Dermis microvascular lymphatic vessel endothelial cell (primary cell): ENCODE measurements at places on chromosomes 6 and 20. TPM values are rescaled to one million over a fixed set of nuclear protein-coding genes. Genes with fewer than 3 reads are reported as not detected.
A peak's percentile ranks its signal among the peaks of the same experiment; 100 is the strongest.

GRCh38 chr6:44022671-44023352 lies 104.4 kb downstream of the MRPL14 start:
- no peak for DNase-seq

GRCh38 chr6:4489538-4489937 lies 286.7 kb upstream of the CDYL start:
- DNase-seq, result no peak

DNA sequence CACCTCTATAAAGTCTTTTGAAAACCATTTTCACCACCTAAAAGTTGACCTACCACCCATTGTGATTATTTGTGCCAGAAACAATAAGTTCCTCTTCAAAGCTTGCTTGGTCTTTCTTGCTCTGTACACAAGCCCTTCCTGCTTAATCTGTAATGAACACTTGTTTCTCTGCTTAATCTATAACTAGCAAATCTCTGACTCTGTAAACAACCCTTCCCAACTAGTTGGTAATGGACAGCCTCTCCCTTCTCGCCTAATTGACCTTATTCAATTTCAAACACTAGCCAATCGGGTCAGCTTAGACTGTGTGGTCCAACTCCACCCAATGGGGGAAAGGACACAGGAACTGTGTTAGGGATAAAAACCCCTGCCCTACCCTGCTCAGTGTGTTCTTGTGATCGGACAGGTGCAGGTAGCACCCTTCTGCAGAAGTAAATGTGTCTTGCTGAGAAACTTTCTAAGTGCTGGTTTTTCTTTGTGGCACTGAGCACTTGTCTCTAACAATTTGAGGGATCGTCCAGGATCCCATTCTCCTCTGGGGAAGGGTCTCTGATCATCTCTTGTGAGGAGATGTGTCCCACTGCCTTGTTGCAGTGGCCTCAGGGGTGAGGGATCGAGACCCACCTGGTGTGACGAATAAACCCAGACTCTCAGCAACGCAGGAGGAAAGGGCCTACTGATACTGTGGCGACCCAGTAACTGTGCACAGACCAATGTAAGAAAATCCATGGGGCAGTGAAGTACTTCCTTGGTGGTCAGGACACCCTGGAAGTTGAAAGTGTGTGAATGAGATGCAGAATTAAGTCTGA lies 23.5 kb downstream of the CHD6 start:
- no peak for DNase-seq

DNA sequence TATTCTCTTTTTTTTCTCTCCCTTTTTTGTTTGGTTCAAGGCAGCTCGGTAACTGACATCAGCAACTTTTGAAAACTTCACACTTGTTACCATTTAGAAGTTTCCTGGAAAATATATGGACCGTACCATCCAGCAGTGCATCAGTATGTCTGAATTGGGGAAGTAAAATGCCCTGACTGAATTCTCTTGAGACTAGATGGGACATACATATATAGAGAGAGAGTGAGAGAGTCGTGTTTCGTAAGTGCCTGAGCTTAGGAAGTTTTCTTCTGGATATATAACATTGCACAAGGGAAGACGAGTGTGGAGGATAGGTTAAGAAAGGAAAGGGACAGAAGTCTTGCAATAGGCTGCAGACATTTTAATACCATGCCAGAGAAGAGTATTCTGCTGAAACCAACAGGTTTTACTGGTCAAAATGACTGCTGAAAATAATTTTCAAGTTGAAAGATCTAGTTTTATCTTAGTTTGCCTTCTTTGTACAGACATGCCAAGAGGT lies 10.6 kb downstream of the HEY2 start:
- no peak for DNase-seq

GRCh38 chr6:70396796-70397729 lies 16.2 kb upstream of the FAM135A start:
- DNase-seq, result no peak

- DNase-seq, result peak; percentile 12
Measured at GRCh38 chr6:169950558-169950957, 199.1 kb downstream of the ERMARD start.

- no peak for DNase-seq
Measured at GRCh38 chr6:136037876-136038460, 186.5 kb downstream of the PDE7B start.

GRCh38 chr6:107668743-107669474 lies 155.2 kb downstream of the SCML4 start:
- no peak for DNase-seq

- no peak for DNase-seq
Measured at GRCh38 chr6:135710042-135710441, 141.5 kb upstream of the PDE7B start.

GRCh38 chr20:25000268-25000801 lies 7.8 kb upstream of the APMAP start:
- peak; percentile 74 for DNase-seq

GRCh38 chr6:45690846-45691245 lies 313.1 kb upstream of the SUPT3H start:
- no peak for DNase-seq

DNA sequence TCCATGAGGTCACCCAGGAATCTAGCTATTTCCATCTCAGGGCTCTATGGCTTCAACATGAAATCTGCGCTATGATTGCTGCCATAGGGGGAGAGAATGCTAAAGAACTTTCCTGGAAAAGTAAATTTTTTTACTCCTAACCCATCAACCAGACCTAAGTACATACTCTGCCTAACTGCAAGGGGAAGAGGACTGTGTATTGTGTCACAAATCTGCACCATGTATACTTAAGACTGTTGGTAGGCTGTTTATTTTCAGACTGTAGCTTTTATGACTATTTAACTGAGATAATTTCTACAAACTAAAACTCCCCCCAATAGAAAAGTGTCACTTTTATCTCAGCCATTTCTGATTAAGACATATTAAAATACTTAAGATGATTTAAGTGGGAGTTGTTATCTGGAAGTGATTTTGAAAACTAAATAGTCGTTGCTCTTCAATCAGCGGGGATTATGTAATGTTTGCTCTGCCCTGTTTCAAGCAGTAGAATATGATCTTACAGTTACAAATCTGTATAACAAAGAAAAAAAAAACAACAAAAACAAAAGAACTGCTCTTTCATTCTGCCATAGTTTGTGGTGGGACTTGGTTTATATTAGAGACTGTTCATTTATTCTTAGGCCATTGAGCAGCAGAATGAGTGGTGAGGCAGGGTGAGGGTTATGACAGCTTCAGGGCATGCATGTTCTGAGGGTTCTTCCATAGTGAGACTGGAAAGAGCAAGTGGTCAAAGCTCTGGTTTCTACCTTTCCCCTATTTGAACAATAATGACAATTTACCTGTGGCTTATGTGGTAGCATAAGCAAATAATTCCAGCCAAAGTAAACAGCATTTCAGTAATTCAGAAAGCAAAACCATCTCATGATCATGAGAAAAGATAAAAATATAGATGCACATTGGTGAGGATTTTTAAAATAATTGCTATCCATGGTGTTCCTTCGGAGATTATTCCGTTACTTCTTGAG lies 126.3 kb upstream of the CEP162 start:
- DNase-seq, result no peak

- no peak for DNase-seq
Measured at GRCh38 chr6:75850026-75850833, 101.2 kb downstream of the MYO6 start.

DNA sequence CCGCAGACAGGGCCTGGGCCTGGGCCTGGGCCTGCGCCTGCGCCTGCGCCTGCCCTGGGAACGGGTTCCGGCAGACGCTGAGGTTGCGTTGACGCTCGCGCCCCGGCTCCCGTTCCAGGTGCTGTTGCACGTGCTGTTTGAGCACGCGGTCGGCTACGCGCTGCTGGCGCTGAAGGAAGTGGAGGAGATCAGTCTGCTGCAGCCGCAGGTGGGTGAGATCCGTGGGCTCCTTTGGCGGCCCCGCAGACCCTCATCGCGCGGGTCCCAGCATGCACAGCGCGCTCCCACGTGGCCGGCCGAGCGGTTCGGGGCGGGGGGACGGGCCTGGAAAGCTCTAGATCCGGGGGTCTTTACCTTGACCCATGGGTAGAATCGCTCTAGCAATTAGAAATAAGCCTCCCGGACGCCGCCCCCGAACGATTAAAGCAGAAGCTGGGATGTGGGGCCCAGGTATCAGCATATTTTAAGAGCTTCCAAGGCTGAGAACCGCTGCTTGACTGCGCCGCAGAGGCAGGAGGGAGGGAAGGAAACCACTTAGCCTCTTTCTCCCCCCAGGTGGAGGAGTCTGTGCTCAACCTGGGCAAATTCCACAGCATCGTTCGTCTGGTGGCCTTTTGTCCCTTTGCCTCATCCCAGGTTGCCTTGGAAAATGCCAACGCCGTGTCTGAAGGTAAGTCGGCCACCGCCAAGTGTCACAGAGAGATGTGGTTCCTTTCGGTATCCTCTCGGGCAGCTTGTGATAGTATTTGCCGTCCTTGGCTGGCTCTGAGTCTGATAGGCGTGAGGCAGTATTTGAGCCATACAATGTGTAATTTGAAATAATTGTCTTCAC lies 508 bp downstream of the NOP56 start:
- peak; percentile 23 for DNase-seq

- no peak for DNase-seq
Measured at GRCh38 chr6:124131259-124131658, 327.6 kb downstream of the NKAIN2 start.

GRCh38 chr20:7712661-7713060 lies 227.6 kb downstream of the HAO1 start:
- DNase-seq, result no peak

- no peak for DNase-seq
Measured at GRCh38 chr6:44926556-44926955, 401.6 kb upstream of the RUNX2 start.

- no peak for DNase-seq
Measured at GRCh38 chr20:37933786-37934633, 31.1 kb downstream of the VSTM2L start.

DNA sequence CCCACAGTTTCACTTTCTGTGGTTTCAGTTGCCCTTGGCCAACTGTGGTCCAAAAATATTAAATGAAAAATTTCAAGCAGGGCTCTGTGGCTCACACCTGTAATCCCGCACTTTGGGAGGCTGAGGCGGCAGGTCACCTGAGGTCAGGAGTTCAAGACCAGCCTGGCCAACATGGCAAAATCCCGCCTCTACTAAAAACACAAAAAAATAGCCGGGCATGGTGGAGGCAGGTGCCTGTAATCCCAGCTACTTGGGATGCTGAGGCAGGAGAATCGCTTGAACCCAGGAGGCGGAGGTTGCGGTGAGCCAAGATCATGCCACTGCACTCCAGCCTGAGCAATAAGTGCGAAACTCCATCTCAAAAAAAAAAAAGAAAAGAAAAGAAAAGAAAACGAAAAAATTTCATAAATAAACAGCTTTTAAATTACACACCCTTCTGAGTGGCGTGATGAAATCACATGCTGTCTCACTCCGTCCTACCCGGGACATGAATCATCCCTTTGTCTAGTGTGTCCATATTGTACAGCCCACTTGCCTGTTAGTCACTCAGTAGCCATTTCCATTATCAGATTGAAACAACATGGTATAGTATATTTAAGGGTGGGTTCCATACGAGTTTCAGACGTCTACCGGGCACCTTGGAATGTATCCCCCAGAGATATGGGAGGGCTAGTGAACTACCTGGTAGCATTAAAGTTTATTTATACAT lies 11.7 kb downstream of the PTPRK start:
- DNase-seq, result peak; percentile 88

GRCh38 chr6:101125380-101125971 lies 244.3 kb upstream of the ASCC3 start:
- no peak for DNase-seq

- DNase-seq, result no peak
Measured at GRCh38 chr6:25578538-25578937, 73.5 kb upstream of the SCGN start.

DNA sequence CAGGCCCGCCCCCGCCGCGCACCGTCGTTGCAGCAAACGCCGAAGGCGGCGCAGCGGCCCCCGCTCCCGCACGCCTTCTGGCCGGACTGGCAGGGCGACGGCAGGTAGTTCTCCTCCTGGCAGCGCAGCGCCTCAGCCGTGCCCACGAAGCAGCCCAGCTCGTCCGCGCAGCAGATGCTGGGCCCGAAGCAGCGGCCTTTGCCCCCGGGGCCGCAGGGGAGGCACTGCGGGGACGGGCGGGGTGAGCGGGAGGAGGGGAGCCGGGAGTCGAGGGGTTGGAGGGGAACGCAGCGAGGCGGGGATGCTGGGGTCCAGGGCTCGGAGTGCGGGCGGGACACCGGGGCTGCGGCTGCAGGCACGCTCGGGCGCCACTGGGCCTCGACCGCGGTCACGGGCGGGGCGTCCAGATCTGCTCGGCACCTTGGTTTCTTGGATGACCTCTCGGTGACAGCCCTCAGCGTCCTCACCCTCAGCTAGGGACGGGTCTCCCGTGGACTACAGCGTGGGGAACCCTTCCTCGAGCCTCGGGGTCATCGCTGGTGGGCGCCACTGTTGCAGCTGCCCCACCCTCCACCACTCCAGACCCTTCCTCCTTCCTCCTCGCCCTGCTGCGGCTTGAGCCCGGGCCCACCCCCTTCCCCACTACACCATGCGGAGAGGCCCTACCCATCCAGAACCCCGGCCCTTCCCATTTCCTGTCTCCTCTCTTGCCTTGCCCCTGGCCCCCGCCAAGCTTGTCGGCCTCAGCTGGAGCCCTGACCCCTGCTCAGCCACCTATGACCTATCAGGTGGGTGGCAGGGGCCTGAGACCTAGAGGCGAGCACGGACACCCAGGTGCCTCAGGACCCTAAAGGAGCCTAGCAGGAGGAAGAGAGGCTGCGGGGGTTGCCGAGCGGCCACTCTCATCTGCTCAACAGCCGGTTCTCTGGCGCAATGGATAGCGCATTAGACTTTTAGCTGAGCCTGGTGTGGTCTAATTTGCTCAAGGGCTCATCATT lies 1.3 kb downstream of the AVP start:
- DNase-seq, result no peak

DNA sequence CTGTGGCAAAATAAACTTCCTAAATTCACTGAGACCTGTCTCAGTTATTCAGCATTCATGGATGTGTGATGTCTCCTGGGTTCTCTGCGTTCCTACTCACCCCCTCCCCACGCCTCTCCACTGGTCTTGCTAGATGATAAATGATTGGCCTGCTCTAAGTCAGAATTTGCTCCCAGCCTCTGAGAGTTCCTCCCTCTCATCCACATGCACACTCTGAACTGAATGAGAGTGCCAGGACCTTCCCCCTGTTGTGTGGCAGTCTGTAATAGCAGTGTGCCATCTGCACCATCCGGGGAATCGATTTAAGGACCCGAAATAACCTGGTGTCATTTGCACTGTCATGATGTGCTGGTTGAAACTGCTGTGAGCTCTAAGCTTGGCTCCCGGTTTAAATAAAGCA lies 135.8 kb upstream of the AFDN start:
- no peak for DNase-seq

The ARMH2 gene
- not detected in 2 replicates for total RNA-seq

The RPS6KA2 gene
- 122 and 241 TPM in 2 replicates for total RNA-seq

The TBC1D22B gene
- 7.6 and 10.5 TPM in 2 replicates for total RNA-seq

The TREML2 gene
- not detected in 2 replicates for total RNA-seq

The GNMT gene
- under 0.01 and 0.13 TPM in 2 replicates for total RNA-seq

The VSTM2L gene
- not detected in 2 replicates for total RNA-seq

The BMP7 gene
- not detected in 2 replicates for total RNA-seq

The OR2B6 gene
- total RNA-seq, result not detected in 2 replicates

The FABP7 gene
- not detected in 2 replicates for total RNA-seq

The MTHFD1L gene
- total RNA-seq, result 30.3 and 33.6 TPM in 2 replicates

The TINAG gene
- not detected in 2 replicates for total RNA-seq

The KCNK17 gene
- not detected in 2 replicates for total RNA-seq

The KCNQ2 gene
- total RNA-seq, result not detected in 2 replicates

The CLPSL2 gene
- not detected in 2 replicates for total RNA-seq

The ACSS1 gene
- 9.4 and 12.8 TPM in 2 replicates for total RNA-seq
